ENCODE measurements at places on chromosomes 1 and 21.

DNA sequence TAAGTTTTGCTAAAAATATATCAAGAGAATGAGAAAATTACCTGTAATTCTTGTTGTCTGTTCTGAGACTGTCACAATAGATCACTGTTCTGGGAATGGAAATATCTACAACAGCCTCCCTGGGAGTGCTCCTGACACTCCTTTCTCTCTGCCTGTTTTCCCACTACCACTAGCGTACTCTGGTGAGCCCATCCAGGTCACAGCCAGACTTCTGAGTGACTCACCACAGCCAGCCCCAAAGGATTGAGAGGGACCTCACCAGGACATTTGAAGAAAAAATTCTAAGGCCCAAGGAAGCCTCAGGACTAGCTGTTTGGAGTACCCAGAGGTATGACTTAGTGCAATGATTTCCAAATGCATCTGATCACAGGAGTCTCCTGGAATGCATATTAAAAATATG lies 39.0 kb upstream of the TADA1 start:
- no peak for DNase-seq

DNA sequence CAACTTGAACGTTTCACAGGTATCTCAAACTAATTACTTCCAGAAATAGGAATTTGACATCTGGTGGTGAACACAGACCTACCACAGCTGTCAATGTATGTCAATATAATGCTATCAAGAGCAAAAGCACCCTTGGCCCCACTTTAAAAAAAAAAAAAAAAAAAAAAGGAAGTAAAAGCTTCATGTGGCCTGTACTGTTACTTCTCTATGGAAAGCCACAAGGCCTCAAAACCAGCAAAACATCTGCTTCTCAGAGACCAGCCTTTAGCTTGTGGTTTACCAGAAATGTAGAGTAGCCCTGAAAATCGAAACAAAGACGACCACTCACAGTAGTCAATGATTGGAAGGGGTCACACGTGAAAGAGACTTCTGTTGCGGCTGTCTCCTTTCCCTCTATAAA lies 109.6 kb downstream of the SLC45A1 start:
- DNase-seq: no peak

- no peak for DNase-seq
Observed at GRCh38 chr1:64839732-64840405, 95.0 kb downstream of the RAVER2 start.

GRCh38 chr1:160011781-160012180 lies 20.0 kb downstream of the PIGM start:
- DNase-seq: no peak

- no peak for DNase-seq
Observed at GRCh38 chr1:235152235-235152634, 8.8 kb downstream of the RBM34 start.
